ENCODE measurements at places on chromosomes 3 and 15.

DNA sequence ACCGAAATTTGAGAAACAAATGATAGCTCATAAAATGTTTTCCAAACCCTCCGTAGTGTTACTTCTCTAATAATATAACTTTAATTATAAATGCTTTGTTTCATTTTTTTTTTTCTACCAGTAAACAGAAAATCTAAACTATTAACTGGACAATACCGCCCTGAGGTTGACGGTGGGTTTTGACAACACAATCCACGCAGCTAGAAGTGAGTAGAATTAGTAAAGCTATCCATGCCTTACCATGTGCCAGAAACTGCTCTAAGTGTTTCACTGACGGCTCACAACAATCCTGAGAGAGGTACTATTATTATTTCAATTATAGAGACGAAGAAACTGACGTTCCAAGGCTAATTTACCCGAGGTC lies 410 bp downstream of the NDUFAF1 start:
- no peak for DNase-seq

GRCh38 chr3:144816323-144816722 lies 844.7 kb downstream of the DIPK2A start:
- DNase-seq = no peak

- DNase-seq = no peak
Measured at GRCh38 chr3:44669760-44670159, 21.2 kb downstream of the ZNF35 start.

DNA sequence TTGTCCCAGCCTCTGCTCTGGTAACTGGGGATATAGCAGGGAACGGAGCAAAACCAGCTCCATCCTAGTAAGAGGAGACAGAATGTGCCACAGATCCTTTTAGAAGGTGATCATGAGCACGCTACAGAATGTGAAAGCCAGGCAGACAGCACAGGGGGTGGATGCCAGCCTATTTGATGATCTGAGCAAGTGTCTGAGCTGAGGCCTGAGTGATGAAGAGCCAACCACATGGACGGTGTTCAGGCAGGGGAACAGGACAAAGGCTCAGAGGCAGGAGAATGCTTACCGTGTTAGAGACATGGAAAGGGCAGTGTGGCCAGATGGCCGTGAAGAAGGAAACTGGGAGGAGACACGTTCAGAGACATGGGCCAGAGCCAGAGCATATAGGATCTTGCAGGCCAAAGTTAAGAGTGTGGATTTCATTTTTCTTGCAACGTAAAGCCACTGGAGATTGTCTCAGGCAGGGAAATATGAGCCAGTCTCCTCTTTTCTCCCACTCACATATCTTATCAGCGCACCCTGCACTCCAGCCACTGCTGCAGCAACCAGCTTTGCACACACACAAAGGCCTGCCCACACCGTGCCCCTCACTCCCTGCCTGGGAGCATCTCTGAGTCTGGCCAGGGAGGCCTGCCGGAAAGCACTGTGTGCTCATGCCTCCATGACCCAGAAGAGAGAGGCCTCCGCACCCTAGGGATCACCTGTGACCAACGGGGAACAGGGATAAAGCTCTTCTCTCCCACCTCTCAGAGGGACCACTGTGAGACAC lies 20.1 kb downstream of the RAB43 start:
- no peak for DNase-seq

- DNase-seq = no peak
Measured at GRCh38 chr15:74383286-74383685, 15.8 kb upstream of the CYP11A1 start.

DNA sequence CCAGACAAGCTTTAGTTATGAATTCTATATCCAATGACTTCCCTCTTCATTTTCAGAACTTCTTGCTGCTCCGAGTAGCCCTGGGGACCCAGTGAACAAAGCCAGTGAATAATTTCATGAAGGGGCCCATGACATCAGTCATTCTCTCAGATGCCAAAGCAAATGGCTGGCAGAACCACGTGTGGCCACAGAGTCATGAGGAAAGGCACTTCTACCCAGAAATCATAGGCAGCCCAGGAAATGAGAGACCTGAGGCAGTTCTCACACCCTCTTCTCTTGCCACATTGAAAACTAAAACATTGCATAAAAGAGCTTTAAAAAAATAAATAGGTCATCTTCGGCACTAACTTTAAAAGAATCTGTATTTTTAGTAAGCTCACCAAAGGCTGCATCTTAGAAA lies 4.3 kb upstream of the UACA start:
- no peak for DNase-seq

DNA sequence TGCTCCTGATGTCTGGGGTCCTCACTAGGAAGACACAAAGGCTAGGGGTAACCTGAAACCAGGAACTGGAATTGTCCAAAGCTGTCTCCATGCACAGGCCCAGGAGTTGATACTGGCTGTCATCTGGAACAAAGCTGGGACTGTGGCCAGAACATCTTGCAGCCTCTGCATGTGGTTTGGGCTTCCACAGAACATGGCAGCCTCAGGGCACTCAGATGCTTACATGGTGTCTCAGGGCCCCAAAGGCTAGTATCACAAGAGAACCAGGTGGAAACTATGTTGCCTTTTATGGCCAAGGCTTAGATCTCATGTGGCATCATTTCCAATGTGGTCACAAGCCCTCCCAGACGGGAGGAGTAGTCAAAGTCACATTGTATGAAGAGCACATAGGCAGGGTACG lies 335.2 kb upstream of the TRIM42 start:
- no peak for DNase-seq

- DNase-seq = peak; percentile 44
Measured at GRCh38 chr15:99703603-99704443, 29.4 kb downstream of the LYSMD4 start.

DNA sequence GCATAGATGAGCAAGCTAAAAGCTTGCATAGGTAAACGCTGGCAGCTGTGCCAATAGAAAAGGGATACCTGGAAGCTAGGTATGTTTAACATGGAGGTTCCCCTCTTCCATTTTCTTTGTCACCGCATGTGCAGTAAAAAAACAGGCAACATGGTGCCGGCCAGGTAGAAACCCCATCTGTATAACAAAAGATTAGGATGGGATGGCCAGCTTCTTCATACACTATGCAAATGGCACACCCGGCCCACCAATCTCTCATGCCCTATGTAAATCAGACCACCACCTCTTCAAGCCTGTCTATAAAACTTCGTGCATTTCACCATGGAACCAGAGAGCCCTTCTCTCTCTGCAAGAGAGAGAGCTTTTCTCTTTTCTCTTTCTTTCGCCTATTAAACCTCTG lies 224.3 kb upstream of the P2RY1 start:
- no peak for DNase-seq

- DNase-seq = peak; percentile 63
Measured at GRCh38 chr3:156509189-156510174, 45.4 kb downstream of the SSR3 start.

- DNase-seq = no peak
Measured at GRCh38 chr3:11928381-11928780, 75.8 kb upstream of the SYN2 start.

- DNase-seq = peak; percentile 39
Measured at GRCh38 chr15:58298879-58299850, 132.6 kb upstream of the LIPC start.

DNA sequence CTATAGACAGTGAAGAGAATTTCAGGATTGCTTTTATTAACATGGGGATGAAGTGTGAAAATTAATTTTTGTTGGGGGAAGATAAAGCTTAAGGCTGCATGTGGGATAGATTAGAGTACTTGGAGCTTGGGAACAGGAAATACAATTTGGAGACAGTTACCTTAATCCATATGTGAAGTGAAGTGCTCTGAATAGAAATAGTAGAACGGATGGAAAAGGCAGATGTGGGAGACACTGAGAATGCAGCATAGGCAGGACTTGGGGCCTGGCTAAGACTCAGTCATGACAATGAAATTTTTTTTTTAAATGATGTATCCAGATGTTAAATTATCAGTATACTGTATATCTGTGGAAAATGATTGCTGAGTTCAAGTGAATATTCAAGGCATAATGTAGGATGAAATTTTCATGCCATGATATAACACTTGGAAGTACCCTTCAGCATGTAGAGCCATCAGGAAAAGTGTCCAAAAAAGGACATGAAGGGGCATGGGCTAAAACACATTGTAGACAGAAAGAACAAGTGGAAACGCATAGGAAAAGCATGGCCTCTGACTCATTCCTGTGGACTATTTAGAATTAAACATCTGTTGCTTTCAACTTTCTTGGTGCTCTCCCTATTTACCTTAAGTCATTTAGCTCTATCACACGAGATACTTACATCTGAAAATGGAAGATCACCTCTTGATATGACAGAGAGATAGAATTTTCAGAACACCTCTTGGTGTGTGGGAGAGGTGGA lies 134.8 kb downstream of the RBMS3 start:
- no peak for DNase-seq

GRCh38 chr15:34318277-34319079 lies 19.1 kb downstream of the SLC12A6 start:
- peak; percentile 63 for DNase-seq

GRCh38 chr3:186940967-186941366 lies 10.6 kb downstream of the ST6GAL1 start:
- DNase-seq = no peak

DNA sequence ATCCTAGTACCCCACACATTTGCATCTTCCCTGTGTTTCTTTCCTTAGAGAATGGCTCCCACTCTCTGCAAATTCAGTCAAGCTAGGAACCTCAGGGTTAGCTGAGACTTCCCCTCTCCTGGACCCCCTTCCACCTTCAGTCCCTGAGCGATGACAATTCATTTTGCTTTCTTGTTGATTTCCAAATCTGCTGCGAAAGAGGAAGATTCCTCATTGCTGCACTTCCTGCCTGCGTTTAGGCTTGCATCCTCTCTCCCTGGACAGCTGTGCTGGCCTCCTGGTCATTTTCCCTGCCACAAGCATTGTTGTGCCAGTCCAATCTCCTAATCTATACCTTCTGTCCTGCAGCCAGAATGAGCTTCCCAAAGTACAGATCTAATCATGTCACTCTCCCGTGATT lies 12.3 kb upstream of the DGKG start:
- DNase-seq = no peak

GRCh38 chr3:166688665-166689064 lies 691.4 kb downstream of the ZBBX start:
- DNase-seq = no peak

DNA sequence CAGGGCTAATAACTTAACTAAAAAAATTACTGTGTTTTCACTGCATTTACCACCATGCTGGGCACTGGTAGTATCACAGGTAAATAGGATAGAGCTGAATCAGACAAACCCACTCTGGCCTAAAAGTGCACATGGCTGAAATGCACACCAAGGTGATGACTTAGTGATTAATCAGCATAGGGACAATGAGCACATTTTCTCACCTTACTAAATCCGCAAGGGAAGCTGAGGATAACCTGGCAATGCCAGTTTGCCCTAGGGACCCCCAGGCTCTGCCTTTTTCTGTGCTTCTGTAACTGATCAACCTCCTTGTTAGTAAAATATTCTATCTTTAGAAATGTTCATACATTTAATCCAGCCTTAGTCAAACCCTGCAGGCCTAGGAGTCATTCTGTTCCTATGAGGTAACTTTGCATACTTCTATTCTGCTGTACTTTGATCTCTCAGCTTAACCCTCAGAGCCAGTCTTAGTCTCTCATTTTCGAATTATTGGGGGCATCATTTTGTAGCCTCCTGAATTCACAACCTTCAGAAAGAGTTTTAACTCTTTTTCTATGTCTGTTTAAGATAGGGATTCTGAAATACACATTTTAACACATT lies 562.9 kb upstream of the KCNMB2 start:
- DNase-seq = no peak

DNA sequence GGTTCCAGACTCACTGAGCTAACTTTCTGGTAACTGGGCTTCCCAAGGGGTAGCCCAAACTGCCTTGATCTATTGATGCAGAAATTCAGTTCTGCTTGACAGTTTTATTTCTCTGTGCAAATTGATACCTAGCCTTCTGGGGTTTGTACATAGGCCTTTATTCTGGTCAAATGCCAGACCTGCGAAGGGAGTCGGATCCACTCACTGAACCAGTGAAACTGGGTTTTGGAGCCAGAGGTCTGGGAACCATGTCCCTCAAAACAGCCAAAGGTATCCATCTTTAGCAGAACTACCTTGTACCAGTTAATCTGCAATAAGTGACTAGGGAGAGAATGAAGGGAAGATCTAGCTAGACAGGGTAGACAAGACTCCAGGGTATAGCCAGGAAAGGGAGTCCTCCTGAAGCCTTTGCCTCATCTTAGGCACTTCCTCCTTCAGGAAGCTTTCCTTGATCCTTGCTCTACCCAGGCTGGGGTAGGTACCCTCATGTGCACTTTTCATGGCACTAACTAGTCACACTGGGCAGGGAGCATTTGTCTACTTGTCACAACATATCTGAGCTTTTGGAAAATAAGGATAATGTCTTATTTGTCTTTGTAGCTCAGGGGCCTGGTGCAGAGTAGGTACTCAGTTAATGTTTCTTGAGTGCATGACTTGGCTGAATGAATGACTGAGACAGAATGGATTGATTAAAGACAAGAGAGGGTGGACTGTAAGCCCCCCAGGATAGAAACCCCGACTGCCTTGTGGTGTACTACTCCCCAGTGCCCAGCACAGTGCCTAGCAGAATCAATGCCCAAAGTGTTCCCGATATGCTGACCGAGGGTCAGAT lies 1.4 kb upstream of the SNX33 start:
- no peak for DNase-seq

GRCh38 chr15:67957435-67958132 lies 96.5 kb upstream of the PIAS1 start:
- DNase-seq = no peak

DNA sequence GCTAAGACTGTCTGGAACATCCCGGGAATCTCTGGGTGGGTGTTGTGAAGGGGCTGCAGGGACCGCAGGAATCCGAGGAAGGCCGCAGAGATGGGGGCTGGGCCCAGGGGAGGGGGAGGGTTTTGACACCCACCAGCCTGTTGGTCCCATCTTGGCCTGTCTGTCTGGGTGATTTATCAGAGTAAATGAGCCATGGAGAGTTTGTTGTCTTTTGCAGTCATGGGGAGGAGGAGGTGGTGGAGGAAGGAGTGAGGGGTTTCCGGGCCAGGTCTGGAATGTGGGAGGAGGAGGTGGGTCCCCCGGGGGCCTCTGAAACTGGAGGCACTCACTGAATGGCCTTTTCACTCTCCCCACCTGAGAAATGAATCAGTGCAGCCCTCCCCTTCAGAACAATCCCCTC lies 11.5 kb downstream of the SEMA3F start:
- DNase-seq = no peak

DNA sequence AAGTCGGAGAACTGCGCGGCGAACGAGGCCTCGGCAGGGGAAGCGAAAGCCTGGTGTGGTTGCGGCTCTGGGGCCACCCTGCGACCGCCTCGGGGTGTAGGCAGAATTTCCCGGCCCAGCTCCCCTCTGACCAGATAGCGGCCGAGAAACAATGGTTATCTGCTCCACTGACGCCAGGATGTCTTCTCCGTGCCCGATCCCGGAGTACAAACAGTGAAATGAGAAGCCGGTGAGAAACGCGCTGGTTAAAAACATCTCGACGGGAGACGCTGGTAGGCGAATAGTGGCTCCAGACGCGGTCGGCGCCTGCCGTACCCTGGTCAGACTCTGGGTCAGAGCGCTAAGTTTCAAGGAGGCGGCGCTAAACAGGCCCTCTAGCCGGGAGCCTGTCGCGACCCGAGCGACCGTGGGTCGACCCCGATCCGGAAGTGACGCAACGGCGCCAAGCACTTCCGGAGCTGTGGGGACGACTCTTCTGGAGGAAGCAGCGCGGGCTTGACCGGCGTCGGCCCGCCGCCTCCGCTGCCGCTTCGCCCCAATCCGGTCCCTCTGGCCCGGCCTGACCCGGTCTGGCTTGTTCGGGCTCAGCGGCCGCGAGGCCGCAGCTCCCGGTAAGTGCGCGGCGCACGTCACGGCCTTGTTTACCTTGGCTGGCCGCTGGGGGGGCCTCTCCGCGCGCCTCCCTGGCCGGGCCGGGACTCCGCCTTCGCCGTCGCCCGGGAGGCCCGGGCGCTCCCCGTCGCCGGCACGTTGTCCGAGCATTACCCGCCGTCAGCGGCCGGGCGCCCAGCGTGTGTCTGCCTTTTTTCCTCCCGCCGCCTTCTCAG lies at the start of gene ARIH2:
ARIH2 (plus strand) TSS at position 455 of the 827 bp plus-strand sequence. CDS start 8,717 bp downstream, outside the sequence.
- peak; percentile 93 for DNase-seq
